ENCODE measurements at places on chromosomes 6 and 20.
A peak's percentile ranks its signal among the peaks of the same experiment; 100 is the strongest.

DNA sequence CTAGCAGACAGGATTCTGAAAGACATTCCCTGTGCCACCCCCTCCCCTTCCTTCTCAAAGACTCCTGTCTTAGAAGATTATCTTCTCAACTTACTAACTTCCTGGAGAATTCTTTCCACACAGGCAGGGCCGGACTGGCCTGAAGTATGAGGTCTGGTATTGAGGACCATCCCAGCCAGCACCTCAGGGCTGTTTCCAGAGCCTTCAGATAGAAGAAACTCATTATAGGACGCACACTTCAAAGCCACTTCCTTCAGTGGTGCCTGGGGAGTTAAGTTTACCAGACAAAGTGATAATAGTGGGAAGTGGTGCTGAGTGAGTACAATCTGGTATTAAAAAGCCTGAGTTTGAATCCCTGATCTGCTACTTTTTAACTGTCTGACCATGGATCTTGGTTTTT is 15.6 kb downstream of the KCNS1 start:
- DNase-seq, result no peak

DNA sequence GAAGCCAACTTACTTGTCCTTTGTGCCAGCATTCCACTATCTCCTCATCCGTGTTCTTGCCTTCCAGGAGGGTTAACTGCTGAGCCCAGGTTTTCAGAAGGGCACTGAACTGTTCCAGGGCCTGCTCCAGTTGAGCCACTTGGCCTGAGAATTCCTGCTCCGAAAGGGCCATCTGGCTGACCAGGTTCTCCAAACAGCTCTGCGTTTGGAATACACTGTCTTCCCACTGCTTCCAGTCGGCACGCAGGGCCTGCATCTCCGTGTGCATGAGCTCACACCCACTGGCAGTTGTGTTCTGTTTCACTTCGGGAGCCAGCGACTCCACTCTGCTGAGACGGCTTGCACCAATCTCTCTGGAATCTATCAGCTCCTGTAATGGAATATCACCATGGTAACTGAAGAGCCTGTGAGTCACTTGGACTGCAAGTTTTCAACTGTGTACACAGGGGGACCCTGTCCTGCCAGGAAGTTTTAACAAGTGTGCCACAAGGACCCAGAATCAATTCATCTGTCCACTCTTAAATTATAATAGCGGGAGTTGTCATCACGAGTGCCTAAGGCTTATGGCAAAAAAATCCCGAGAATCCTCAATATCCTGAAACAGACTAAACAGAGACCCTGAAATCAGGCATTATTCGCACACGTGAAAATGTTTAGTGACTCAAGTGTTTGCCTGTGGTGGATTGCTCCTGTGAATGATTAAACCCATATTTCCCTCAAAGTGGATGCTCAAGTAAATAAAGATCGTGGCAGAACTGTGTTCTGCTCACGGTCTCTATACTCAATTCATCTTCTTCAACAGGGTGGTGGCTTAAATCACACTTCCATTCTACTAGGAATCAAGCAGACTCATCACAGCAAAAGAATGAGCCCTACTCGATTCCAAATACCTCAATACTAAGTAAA is 255.9 kb downstream of the SYNE1 start:
- peak; percentile 91 for DNase-seq

GRCh38 chr20:43138061-43138770 is 51.5 kb downstream of the PTPRT start:
- no peak for DNase-seq

- DNase-seq, result no peak
These were observed 207.4 kb downstream of the FNDC1 start for GRCh38 chr6:159376516-159377158.

DNA sequence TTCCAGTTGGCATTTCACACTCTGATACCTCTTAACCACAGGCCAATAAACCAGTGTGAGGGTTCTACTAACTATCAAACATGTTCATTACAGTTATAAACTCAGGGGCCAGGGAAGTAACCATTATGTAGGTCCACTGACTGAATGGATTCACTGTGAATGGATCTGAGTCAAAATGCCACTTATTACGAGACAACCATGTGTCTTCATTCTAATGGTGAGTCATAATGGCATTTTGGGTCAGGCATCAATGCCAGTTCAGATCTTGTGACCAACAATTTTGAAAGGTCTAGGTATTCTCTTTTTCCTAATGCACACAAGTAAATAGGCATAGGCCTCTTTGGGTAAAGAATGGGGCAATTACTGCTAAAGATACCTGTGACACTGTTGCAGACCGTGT is 112.2 kb upstream of the HEY2 start:
- no peak for DNase-seq

GRCh38 chr20:2900845-2901592 is 27.7 kb downstream of the PTPRA start:
- DNase-seq, result no peak

Measured in EL (cell line).